Body of pancreas (tissue), 4 donors: ENCODE measurements at places on chromosomes 11 and 22.

DNA sequence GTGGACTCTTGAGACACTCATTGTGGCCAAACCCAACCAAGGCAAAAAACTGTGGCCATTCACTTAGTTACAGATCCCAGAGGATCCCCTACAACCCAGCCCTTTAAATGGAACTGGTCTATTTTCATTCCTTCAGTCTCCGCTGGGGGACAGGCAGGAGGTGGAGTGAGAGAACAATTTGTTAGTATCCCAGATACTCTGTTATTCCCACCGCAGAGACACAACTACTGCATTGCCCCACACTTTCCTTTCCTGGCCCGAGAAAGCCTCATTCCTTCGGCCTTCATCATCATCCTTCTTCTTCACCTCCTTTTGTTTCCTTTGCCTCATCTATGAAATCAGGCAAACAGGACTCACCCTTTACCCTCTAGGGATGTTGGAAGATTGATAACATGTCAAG, 191.1 kb downstream of the NTM start:
- DNase-seq, result no peak

- no peak for DNase-seq
Measured at GRCh38 chr11:115201111-115201792, 303.0 kb downstream of the CADM1 start.

GRCh38 chr11:134543241-134543640, 131.2 kb upstream of the B3GAT1 start:
- no peak for DNase-seq

DNA sequence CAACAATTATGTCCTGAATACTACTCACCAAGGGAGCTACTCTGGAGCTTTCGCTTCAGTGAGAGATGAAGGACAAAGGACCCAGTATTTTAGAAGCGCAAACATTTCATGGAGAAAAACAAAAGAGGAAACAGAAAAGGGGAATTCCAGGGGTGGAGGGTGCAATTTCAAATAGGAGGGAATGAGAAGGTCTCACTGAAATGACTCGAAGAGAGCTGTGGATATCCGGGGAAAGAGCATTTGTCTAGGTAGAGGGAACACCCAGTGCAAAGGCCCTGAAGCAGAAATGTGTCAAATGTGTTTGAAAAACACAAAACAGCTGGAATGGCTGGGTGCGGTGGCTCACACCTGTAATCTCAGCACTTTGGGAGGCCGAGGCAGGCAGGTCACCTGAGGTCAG, 2.4 kb downstream of the RPS19BP1 start:
- DNase-seq, result no peak

- peak; percentile 67 for DNase-seq
Measured at GRCh38 chr11:47186700-47187695, 764 bp upstream of the PACSIN3 start.
